Foreskin fibroblast (primary cell): ENCODE measurements at places on chromosomes 2 and 18.

DNA sequence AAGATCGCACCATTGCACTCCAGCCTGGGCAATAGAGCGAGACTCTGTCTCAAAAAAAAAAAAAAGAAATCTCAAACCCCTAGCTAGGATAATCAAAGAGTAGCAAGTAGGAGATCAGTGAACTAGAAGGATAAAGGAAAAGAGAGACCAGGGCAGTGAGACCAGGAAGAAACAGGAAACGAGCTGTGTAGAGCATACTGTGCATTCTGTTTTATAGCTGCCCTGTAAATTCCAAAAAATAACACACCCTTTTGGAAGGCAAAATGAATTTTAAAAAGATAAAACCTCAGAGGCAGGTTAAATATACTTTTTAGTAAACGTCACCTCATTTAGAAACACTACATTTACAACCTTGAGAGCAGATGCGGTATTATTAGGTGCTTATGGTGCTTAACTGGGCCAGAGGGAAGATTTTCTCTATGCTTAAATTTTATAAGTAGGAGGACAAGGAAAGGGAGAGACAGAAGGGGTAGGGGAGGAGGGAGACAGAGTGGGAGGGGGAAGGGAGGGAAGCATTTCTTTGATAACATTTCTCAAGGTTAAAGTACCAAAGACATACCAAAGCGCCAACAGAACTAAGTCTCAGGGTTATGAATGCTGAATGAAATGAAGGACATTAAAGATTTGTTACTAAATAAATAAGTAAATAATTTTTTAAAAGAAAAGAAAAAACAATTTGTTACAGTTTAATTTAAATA is 30.1 kb downstream of the FEZ2 start:
- DNase-seq, result no peak

DNA sequence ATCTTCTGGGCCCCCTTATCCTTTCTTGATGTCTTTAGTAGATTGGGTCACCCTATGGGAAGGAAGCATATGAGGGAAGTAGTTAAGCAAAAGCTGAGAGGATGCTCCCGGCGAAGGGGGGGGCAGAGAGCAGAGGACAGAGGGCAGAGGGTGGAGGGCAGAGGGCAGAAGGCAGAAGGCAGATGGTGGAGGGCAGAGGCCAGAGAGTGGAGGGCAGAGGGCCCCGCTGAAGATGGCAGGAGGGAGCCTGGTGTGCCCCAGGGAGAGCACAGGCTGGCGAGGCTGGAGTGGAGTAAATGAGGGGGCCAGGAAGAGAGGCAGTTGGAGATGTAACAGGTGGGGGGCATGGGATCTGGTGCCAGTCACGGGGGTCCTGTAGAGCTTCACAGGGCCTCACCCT is 7.0 kb downstream of the MLPH start:
- no peak for DNase-seq

- DNase-seq, result no peak
Measured at GRCh38 chr2:62144689-62145477, 51.0 kb upstream of the B3GNT2 start.

DNA sequence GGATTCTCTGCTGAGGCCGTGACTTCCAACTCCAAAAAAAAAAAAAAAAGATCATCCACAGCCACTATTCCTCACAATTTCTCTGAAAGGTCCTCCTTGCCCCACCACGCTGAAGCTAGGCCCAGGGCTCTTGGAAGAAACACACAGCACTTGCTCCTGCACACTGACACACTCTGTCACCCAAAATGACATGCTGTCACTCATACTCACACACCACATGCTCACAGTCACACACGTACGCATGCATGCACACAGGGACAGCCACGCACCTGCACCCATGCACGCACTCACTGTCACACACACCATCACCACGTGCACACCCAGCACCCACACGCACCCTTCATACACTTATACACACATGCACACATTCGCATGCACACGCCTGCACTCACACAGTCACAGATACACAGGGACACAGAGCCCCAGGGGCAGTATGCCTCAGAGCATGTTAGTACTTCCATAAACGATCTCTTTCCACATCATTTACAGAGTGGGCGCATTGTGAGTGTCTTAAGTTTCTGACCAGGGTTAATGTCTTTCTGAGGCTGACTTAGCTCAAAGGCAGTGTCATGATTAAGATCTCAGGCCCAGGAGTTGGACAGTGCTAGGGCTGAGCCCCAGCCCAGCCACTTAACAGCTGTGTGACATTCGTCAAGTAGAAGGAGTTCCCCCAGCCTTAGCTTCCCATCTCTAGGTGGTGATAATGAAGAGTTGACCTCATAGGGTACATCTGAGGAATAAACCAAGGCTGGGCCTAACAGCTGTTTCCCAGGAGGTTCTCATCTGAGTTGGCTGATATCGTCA is 93.4 kb downstream of the GLI2 start:
- no peak for DNase-seq

- no peak for DNase-seq
Measured at GRCh38 chr2:3664925-3665324, 6.9 kb downstream of the ALLC start.

- no peak for DNase-seq
Measured at GRCh38 chr2:105954891-105955290, 210.2 kb downstream of the NCK2 start.

DNA sequence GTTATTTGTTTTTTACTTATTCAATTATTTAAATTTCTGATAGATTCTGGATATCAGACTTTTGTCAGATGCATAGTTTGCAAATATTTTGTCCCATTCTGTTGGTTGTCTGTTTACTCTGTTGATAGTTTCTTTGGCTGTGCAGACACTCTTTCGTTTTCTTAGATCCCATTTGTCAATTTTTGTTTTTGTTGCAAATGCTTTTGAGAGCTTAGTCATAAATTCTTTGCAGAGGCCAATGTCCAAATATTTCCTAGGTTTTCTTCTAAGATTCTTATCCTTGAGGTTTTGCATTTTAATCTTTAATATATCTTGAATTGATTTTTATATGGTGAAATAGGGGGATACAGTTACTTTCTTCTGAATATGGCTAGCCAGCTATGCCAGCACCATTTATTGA is 112.7 kb upstream of the SESTD1 start:
- no peak for DNase-seq

DNA sequence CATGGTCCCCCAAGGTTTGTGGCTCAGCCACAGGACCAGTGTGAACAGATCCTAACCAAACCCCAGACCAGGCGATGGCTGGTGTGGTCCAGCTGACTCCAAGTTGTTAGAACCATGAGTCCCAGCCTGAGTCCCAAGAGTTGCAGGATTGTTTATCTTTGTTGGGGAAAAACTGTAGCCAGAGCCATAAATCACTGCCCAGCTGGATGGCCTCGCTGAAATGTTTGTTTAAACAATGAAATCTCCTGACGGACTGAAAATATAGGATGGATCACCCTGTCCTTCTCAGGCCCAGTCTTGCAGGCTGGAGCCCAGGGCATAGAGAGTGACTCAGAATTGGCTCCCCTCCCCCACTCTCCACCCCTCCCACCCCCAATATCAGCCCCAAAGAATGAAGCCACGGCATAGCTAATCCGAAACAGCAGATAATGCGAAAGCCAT is 36.4 kb downstream of the PKDCC start:
- DNase-seq, result peak; percentile 67
